ENCODE measurements at places on chromosomes 3 and 15.

DNA sequence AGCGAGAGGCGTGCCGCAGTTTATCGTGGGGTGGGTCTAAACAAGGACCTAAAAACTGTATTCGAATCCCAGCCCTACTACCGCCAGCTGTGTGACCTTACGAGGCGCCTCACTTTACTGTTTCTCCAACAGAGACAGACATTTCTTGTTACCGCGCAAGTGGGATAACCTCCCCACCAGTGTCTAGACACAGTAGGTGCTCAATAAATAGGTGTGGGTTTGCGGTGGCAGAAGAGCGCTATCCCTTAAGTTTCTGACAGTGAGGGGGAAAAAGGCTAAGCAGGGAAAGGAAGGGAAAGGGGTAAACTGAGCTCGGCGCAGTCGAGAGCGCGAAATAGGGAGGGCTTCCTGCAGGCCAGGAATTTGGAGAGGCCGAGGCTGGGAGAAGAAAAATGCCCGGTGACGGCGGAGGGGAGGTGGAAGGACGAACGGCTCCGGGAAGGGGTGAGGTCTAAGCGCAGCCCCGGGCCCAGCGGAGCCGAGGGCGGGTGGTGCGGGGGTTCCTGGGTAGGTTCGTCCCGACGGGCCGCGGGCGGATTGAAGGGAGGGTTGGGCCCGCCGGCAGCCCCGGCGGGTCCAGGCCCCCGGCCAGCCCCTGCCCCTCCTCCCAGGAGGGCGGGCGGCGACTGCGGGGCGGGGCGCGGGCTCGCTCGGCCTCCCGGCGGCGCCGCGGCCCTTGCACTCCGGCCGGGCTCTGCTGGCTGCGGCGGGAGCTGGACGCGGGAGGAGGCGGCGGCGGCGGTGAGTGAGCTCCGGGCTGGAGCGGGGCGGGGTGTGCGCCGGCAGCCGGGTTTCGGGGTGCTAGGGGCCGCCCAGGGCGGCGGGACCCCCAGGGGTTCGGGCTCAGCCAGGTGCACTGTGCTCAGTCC, at the start of gene CGNL1:
CGNL1 (plus strand) TSS at position 679 of the 869 bp plus-strand sequence. CDS start 61,495 bp downstream, outside the sequence.
- DNase-seq = no peak

DNA sequence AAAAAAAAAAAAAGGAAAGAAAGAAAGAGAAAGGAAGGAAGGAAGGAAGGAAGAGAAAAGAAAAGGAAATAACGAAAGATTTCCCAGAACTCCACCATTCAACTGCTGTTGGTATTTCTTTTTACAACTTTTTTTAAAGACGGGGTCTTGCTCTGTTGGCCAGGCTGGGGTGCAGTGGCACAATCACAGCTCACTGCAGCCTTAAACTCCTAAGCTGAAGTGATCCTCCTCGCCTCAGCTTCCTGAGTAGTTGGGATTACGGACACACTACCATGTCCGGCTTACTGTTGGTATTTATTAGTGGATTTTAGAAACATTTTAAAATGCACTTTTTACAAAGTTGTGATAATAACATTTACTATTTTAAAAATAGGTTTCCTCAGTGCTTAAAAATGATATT, 15.0 kb upstream of the USP3 start:
- DNase-seq = no peak

DNA sequence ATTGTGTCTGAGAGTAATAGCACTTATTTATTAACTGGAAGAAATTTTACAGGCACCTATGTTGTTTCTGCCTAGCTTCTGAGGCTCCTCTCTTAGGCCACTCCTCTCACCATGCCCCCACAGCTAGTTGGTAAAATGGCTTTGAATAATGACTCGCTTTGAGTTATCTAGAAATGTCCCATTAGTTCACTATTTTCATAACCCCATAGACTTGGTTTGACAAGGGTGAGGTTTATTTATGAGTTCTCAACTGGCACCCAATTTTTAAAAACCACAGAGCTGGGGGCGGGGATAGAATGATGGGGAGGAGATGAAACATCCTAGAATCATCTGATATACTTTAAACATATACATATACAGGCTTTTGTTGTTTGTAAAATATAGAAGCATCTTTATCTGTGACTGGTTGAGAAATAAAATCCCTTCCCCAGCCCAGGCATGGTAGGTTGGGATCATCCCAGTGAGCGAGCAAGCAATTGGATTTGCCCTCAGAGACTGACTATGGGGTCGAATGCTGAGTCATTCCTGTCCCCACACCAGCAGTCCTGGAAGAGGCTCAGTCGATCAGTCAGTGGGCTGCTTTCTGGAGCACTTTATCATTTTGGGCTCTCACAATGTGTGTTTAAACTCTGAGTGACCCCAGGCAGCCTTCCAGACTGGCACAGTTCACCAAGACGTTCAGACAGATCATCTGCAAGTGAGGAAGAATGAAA, 60.2 kb upstream of the TSEN2 start:
- DNase-seq = no peak

DNA sequence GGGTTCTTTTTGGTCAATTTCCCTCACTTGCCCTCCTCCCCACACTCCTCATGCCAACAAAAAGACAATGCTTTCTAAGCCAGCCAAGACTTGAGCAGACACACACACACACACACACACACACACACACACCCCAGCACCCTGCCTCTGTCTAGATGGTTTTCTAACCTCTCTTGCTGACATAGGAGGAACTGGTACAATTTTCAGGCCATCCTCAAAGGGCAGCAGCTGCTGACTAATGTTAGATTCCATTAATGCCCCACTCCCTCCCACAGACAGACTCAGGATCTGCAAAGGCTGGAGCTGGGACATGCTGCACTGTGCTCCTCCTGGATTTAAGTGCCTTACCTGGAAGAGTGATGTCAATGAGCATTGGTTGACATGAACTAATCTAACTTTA, 438.4 kb downstream of the OCA2 start:
- DNase-seq = no peak
